Foreskin fibroblast (primary cell): ENCODE measurements at places on chromosomes 13 and 19.
A peak's percentile ranks its signal among the peaks of the same experiment; 100 is the strongest.

DNA sequence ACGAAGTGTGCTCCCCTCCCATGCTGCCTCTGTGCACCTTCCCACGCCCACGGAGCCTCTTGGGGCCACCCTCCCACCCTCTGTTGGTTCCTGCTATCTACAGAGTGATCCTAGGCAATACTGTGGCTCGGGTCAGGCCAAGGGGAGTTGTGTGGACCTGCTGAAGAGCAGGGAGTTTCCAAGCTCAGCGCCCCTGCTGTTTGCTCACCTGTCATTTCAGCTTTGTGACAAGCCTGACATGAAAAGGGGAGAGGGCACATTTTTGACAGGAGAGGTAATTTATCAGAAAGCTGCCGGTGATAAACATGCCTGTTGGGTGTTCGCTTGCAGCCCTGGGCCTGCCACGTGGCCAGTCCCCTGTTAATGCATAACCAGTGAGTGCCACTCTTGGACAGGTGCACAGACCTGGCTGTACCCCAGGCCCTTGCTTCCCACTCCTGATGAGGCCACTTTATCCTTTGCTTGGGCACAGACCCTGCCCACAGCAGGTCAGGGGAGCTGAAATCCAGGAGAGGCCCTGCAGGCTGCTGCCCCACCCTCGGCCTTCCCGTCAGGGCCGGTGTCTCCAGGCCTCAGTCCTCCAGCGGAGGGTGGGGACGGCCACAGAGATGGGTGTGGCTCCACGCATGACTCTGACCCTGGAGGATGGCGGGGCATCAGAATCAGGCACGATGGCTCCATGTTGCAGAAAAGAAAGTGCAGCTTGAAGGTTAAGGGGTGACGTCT is 201.5 kb upstream of the GPR12 start:
- DNase-seq, result no peak

DNA sequence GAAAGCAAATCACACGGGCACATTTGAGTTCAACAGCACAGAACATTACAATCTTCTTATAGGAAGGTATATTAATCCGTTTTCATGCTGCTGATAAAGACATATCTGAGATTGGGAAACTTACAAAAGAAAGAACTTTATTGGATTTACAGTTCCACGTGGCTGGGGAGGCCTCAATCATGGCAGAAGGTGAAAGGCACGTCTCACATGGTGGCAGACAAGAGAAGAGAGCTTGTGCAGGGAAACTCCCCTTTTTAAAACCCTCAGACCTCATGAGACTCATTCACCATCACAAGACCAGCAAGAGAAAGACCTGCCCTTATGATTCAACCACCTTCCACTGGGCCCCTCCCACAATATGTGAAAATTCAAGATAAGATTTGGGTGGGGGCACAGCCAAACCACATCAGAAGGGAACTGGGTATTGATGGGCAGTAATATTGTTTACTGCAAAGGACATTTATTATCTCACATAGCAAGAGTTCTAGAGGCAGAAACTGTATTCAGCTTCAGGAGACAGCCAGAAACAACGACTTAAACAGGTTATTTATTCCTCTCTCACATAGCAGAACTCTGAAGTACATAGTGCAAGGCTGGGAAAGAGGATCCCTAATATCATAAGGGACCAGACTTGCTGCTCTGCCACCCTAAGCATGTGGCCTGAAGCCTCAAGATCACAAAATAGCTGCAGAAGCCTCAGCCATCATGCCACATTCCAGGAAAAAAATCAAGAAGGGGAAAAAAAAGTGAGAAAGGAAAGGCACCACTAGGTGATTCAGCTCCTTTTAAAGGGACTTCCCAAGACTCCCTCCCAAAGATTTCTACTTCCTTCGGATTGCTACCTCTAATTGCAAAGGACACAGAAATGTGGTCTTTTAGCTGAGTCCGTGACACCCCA is 23.1 kb downstream of the FXYD5 start:
- no peak for DNase-seq

GRCh38 chr19:42309686-42310085 is 3.4 kb upstream of the TMEM145 start:
- no peak for DNase-seq

DNA sequence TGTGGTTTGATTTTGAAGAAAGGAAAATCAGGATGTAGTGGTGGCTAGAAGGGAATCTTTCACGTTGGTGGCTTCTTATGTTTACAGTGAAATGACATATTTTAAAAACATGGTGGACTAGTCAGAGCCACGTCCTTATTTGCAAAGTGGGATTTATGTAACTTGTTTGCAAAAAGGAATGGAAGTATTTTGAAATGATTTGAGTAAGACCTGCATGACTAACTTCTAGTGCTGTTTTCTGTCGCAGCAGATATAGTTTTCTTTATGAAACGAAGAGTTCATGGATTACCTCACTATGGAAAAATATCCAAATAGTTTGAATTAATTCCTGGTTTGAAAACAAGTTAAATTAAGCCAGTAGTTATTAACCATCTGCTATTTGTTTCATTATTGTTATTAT is 476.5 kb downstream of the MYO16 start:
- DNase-seq, result no peak

DNA sequence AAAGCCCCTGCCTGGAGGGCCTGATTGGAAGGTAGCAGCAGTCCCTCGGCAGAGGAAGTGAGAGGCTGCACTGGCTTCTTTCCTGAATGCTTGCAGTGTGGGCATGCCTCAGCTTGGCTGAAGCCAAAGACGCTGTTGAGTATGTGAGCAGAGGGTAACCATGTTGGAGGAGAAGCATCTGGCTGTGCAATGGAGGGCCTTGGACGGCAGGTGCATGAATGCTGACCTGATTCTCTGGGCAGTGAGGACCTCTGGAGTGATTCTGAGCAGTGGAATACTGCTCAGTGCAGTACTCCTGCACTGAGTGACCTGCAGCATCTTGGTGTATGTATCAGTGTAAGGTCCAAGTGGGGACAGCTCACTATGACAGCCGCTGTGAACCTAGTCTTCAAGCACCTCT is 46.9 kb downstream of the SOX1 start:
- no peak for DNase-seq

DNA sequence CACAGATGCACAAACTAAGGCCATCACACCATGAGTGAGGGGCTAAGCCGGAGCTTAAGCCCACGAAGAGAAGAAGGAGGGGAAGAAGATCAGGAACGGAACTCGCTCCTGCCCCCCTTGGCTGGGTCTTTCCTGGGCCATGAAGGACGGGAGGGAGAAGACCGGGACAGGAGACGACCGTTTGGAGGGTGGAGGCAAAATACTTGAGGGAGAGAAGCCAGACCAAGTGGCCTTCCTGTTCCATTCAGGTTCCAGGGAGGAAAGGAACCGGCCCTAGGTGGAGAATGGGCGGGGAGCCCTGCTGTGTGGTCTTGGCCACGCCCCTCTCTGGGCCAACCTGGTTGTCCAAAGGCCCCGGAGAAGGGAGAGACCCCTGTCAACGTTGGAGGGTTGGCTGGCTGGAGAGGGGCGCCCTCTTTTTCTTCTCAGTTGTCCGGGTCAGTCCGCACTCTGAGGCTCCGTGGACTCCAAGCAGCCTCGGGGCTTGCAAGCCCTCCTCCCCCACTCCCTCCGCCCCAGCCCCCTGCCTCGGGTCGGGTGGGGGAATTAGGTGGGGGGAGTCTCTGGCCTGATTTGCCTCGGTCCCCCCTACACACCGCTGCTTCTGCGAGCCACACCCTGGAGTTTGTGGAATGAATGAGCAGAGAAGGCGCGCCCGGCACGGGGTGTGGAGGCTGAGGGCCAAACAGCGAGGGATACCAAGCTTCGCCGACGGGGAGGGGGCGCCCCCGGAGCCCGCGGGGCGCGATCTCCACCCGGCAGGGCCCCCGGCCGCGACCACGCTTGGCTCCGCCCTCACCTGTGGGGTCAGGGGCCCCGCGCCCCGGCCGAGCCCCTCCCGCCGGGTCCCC is 757 bp downstream of the FBN3 start:
- no peak for DNase-seq

DNA sequence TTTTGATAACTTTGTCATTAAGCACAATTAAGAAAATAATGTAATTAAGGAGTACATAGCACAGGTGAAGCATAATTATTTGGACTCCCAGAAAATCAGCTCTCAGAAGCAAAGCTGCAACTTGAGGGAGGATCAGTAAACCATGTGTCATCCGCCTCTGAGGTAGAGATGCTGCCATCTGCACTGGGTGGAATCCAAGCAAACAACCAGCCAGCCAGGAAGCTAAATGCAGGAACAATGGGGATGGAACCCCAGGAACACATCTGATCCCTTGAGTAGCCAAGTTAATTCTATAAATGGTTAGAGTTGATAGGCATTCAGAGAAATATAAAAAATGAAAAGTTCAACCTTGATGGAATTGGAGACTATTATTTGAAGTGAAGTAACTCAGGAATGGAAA is 520.2 kb downstream of the RFC3 start:
- no peak for DNase-seq

- no peak for DNase-seq
These were observed 10.1 kb downstream of the TINCR start for GRCh38 chr19:5557691-5558090.

DNA sequence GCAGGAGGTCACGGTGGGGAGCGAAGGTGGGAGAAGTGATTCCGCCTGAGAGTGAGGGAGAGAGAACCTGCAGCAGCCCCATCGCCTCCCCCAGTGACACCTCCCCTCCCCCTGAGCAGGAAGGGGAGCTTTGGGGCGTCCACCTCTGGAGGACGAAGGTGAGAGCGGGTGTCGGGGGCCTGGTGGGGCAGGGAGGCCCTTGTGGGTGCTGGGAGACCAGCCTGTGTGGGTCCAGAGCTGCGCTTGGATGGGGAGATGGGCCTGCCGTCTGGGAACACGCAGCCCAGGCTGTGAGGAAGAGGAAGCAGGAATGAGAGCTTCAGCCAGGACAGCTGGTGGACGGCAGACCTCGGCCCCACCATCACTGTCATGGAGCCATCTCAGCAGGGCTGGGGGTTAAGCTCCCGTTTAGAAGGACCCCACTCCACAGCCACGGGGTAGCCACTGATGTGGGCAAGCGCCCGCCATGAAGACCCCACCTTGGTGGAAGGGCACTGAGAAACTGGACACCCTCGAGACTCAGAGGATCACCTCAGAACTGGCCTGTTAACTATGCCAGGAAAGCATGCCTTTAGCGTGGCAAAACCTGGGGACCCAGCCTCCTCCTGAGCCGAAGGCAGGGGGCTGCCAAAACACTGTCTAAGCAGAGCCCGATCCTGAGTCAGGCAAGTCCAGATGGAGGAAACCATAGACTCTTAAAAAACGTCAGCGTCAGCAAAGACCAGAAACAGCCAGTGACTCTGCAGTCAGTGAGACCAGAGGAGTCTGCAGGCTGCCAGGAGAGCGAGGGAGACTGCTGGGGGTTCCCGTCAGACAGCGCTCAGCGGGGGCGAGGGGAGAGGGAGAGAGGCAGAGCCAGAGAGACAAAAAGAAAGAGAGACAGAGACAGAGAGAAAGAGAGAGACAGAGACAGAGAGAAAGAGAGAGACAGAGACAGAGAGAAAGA is 6.4 kb upstream of the PROZ start:
- DNase-seq, result peak; percentile 60

DNA sequence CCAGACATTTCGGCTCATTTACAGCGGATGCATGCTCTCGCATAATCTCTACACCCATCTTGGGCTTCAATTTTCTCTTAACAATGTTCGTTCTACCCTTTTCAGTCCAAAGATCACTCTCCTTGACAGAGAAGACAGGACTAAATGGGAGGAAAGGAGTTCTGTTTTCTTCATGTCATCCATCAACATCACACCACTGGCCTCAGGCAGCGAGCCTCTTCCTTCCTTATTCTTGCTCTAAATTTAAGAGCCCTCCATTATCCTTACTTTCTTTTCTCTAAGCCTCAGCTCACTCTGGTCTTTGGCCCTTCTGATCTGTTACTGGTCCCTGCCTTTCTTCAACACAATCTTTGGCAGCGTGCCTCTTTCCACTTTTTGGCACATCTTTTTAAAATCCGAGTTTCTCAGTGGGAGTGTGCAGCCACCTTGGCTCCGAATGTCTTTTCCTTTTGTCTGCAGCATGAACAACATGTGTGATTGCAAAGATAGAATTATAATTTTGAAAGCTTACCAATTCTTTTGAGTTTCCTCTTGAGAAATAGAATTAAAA is 98.7 kb downstream of the FAM216B start:
- DNase-seq, result no peak

- DNase-seq, result no peak
These were observed 294.1 kb downstream of the DLEU7 start for GRCh38 chr13:50549221-50549942.
